Naive thymus-derived CD4-positive, alpha-beta T cell (primary cell): ENCODE measurements at places on chromosomes 2 and 18.

GRCh38 chr2:104769096-104769495 is 84.8 kb upstream of the POU3F3 start:
- H3K36me3 ChIP-seq: no peaks in the 10 kb centered on the region
- DNase-seq: no peak
- H3K4me3 ChIP-seq: no peak overlapping the region
- no peak overlapping the region for H3K27ac ChIP-seq

DNA sequence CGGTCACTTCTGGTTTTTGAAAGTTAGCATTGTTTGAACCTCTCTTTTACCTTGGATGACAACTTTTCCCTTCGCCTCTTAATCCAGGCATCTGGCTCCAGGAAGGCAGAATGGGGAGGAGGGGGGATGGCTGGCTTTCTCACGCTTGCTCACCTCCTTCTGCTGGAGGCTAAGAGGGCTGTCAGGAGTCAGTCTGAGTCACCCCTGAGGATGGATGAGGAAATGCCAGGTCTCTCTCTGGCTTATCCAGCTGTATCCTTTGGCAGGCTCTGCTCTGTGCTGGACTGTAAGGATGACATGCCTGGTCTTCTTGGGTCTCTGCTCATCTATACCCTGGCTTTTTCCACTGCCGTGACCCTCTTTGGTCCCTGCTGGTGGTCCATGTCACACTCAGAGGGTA is 142.9 kb upstream of the GYPC start:
- no peaks in the 10 kb centered on the region for H3K4me1 ChIP-seq
- H3K27me3 ChIP-seq: no peaks in the 10 kb centered on the region
- no peak overlapping the region for H3K27ac ChIP-seq
- no peaks in the 10 kb centered on the region for H3K36me3 ChIP-seq
- DNase-seq: no peak

DNA sequence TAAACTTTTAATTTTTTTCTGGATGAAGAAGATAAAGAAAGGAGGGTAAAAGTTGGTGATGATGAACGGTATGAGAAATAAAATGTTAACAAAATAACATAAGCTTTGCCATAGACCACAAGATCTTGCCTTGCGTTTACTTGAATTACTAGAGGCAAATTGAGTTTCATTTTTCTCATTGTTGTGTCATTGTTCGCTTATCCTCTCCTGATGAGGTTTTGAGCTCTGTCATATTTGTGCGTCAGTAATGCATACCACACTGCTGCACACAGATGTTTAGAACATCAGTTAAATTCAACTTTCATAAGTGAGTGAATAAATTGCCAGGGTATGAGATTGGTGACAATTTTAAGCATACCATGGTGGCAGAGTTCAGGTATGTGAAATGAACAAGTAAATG is 843.6 kb downstream of the SUCLG1 start:
- H3K27me3 ChIP-seq: no peaks in the 10 kb centered on the region
- H3K27ac ChIP-seq: no peak overlapping the region
- no peak for DNase-seq
- H3K4me3 ChIP-seq: no peak overlapping the region

- no peak overlapping the region for H3K4me3 ChIP-seq
- DNase-seq: no peak
- no peaks in the 10 kb centered on the region for H3K27me3 ChIP-seq
- peaks cover 4% of the 10 kb centered on the region for H3K36me3 ChIP-seq
Observed at GRCh38 chr2:85872536-85873161, 16.1 kb downstream of the ST3GAL5 start.

DNA sequence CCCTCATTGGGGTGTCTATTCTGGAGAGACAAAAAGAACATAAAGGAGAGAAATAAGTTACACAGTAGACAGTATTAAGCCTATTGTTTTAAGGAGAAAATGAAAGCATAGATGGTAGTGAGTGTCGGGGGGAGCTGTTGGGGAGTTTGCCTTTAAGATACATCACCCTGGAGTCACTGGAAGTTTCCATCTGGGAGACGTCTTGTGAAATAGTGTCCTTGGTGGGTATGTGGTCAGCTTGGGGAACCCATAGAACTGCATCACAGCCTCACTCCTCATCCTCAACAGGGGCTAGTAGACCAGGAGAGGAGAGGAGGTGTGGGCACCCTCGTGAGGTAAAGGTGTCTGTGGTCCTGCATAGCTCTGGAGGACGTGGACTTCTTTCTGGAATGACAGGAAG is 60.6 kb downstream of the RNF144A start:
- H3K4me3 ChIP-seq: no peak overlapping the region
- peaks cover 33% of the 10 kb centered on the region for H3K36me3 ChIP-seq
- no peak for DNase-seq
- H3K27ac ChIP-seq: no peak overlapping the region
- no peaks in the 10 kb centered on the region for H3K27me3 ChIP-seq

GRCh38 chr2:70790136-70790828 is at the start of gene FIGLA:
FIGLA (minus strand) TSS chr2:70790643; CDS start chr2:70790638, 5 bp downstream.
- no peaks in the 10 kb centered on the region for H3K36me3 ChIP-seq
- DNase-seq: no peak
- H3K4me1 ChIP-seq: no peaks in the 10 kb centered on the region
- peak within 1 kb of the TSS; percentile 43 for H3K4me3 ChIP-seq

- H3K36me3 ChIP-seq: no peaks in the 10 kb centered on the region
- DNase-seq: no peak
- no peak overlapping the region for H3K4me3 ChIP-seq
Observed at GRCh38 chr2:174807931-174808330, 43.7 kb upstream of the CHRNA1 start.

DNA sequence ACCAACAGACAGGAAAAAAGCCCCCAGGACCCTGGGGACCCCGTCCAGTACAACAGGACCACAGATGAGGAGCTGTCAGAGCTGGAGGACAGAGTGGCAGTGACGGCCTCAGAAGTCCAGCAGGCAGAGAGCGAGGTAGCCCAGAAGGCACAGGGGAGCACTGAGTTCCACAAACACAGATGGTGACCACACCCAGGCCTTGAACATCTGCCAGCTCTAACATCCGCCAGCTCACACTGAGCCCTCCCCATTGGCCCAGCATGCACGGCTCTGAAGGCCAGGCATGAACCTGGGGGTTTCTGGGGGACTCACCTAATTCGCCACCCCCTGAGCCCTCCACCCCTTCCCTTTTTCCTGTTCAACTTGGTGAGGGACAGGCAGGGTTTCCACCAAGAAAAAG is 25.6 kb upstream of the PRLH start:
- no peaks in the 10 kb centered on the region for H3K27me3 ChIP-seq
- H3K27ac ChIP-seq: no peak overlapping the region
- no peaks in the 10 kb centered on the region for H3K4me1 ChIP-seq
- no peak for DNase-seq
- H3K36me3 ChIP-seq: no peaks in the 10 kb centered on the region

GRCh38 chr2:152716805-152717227 is 445 bp downstream of the PRPF40A start:
- no peaks in the 10 kb centered on the region for H3K27me3 ChIP-seq
- H3K27ac ChIP-seq: peak overlapping the region; percentile 93
- H3K4me1 ChIP-seq: peaks cover 21% of the 10 kb centered on the region
- peaks cover 20% of the 10 kb centered on the region for H3K36me3 ChIP-seq
- H3K4me3 ChIP-seq: peak overlapping the region; percentile 98
- no peak for DNase-seq

DNA sequence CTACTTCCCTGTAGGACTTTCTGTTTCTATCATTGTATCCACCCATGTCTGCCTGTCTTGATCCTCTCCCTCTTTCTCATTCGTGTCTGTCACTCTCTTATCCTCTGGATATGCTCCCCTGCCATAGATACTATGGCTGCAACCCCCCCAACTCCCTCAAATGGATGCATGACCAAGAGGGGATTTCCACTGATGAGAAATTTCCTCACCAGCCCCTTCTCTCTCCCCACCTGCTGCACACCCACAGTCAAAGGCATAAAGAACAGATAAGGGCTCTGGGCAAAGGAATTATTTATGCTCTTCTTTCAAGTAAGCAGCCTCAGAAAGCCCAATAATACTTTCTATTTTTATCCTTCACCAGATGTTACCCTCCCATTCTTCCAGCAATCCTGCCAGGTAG is 121.3 kb downstream of the FOXI3 start:
- H3K27me3 ChIP-seq: no peaks in the 10 kb centered on the region
- H3K27ac ChIP-seq: no peak overlapping the region
- no peaks in the 10 kb centered on the region for H3K36me3 ChIP-seq

DNA sequence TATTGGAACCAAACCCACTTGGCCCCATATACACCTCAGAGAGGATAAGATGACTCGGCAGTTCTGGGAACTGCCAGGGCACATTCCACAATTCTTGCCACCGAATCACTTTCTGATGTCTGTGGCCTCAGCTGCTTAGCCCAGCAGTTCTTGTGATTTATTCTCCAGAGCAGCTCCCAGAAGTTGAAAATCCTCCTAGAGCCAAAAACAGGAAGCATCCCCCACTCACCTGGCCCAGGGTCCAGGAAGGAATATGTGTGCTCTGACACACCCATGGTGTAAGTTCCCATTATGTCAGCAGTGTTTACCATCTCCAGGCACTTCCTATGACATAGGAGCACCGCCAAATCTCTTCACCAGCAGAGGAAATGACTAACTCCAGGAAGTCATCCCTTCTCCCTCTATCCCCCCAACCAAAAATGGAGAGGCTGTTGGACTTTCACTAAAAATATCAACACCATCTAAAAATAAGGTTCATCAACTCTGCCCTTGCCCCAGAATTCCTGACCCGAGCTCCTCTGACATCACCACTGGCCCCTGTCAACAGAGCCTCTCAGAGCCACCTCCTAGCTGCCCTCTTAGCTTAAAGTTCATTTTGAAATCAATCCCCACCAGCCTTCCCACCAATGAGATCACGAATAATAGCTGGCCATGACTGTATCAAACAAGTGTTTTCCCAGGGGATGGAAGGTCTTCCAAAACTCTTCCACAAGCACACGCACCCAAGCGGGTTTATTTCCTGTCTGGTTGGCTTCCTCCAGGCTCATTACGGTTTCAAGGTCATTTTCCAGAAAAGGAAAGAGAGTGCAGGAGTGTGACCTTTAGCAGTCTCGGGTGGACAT is 223.1 kb upstream of the PARD3B start:
- no peaks in the 10 kb centered on the region for H3K36me3 ChIP-seq
- no peaks in the 10 kb centered on the region for H3K4me1 ChIP-seq
- H3K27ac ChIP-seq: no peak overlapping the region

- H3K4me1 ChIP-seq: no peaks in the 10 kb centered on the region
- H3K36me3 ChIP-seq: no peaks in the 10 kb centered on the region
- DNase-seq: no peak
- no peak overlapping the region for H3K27ac ChIP-seq
Observed at GRCh38 chr2:83602753-83603152, 856.3 kb downstream of the SUCLG1 start.

DNA sequence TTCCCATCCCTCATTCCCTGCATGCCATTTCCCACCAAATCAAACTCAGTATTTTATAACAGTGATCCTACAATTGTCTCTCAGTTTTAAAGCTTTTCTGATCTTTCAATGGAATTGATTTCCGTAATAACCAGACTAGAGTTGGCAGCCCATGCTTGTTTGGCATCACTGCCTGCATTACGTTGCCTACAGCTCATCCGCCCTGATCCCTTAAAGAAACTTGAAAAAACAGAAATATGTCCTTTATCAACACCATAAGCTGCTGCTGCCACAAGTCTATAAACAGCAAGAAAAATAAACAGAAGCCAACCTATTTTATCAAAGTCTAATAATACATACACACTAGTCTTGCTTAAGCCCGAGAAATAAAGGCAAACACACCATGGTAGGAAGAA is 331.0 kb downstream of the METTL4 start:
- DNase-seq: no peak
- no peaks in the 10 kb centered on the region for H3K4me1 ChIP-seq
- no peak overlapping the region for H3K27ac ChIP-seq
- no peaks in the 10 kb centered on the region for H3K27me3 ChIP-seq
- no peaks in the 10 kb centered on the region for H3K36me3 ChIP-seq
- H3K4me3 ChIP-seq: no peak overlapping the region

DNA sequence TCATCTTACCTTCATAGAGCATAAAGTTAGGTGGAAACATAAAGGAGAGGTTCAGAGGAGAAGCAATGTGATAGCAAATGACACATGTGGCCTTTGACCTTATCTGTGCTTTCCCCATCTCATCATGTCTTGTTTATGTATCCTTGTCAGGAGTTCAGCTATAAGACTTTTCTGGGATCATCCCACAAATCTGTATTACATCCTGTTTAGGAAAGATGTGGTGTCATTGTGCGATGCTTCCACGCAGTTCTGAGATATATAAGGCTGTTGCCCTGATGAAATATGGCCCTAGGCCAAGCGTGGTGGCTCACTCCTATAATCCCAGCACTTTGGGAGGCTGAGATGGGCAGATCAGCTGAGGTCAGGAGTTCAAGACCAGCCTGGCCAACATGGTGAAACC is 15.5 kb upstream of the MGAT5 start:
- H3K27me3 ChIP-seq: no peaks in the 10 kb centered on the region
- H3K27ac ChIP-seq: no peak overlapping the region
- no peak for DNase-seq
- H3K4me1 ChIP-seq: peaks cover 32% of the 10 kb centered on the region

- no peak for DNase-seq
- H3K27me3 ChIP-seq: no peaks in the 10 kb centered on the region
- no peaks in the 10 kb centered on the region for H3K4me1 ChIP-seq
- no peak overlapping the region for H3K27ac ChIP-seq
- no peak overlapping the region for H3K4me3 ChIP-seq
Observed at GRCh38 chr2:192500550-192501200, 305.9 kb upstream of the TMEFF2 start.

DNA sequence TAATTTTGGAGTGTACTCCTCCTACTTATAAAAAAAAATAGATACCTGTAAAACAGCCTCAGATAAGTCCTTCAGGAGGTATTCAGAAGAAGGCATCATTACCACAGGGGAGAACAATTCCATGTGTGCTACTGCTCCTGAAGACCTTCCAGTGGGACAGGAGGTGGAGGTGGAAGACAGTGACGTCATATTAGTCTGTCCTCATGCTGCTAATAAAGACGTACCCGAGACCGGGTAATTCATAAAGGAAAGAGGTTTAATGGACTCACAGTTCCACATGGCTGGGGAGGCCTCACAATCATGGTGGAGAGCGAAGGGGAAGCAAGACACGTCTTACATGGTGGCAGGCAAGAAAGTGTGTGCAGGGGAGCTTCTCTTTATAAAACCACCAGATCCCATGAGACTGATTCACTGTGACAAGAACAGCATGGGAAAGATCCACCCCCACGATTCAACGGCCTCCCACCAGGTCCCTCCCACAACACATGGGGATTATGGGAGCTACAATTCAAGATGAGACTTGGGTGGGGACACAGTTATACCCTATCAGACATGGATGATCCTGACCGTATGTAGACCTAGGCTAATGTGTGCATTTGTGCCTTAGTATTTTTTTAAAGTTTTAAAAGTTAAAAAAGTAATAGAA is 98.4 kb downstream of the NDUFA10 start:
- no peak overlapping the region for H3K27ac ChIP-seq
- H3K27me3 ChIP-seq: no peaks in the 10 kb centered on the region
- no peaks in the 10 kb centered on the region for H3K4me1 ChIP-seq
- H3K36me3 ChIP-seq: no peaks in the 10 kb centered on the region
- no peak for DNase-seq
- H3K4me3 ChIP-seq: no peak overlapping the region

DNA sequence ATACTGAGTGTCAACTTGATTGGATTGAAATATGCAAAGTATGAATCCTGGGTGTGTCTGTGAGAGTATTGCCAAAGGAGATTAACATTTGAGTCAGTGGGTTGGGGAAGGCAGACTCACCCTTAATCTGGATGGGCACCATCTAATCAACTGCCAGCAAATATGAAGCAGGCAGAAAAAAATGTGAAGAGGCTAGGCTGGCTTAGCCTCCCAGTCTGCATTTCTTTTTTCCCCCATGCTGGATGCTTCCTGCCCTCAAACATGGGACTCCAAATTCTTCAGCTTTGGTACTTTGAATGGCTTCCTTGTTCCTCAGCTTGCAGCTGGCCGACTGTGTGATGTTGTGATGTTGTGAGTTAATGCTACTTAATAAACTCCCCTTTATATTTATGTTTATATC is 577.4 kb downstream of the CPS1 start:
- H3K4me1 ChIP-seq: no peaks in the 10 kb centered on the region
- H3K27me3 ChIP-seq: no peaks in the 10 kb centered on the region
- H3K27ac ChIP-seq: no peak overlapping the region
- DNase-seq: no peak
- no peak overlapping the region for H3K4me3 ChIP-seq
